Urinary bladder (tissue), 4 donors: ENCODE measurements at places on chromosomes 5 and 9.

- no peak for DNase-seq
These were observed 403 bp downstream of the NINJ1 start for GRCh38 chr9:93133681-93134014.

DNA sequence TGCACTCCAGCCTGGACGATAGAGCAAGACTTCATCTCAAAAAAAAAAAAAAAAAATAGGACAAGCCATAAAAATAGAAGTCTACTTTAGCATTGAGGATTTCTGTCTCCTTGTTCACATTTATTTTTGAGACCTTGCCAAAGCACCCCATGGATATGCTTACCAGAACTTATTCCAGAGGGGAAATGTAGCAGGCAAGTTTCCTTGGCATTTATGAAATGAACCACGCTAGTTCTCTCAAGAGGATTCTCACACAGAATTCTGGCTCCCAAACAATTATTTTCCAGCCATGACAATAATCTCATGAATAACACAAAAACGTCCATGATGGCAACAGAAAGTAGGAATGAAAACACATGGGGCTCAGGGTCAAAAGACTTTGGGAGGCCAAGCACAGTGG, 23.4 kb upstream of the GPX8 start:
- no peak for DNase-seq

- DNase-seq, result no peak
These were observed 255.7 kb downstream of the HCN1 start for GRCh38 chr5:45440466-45440865.

DNA sequence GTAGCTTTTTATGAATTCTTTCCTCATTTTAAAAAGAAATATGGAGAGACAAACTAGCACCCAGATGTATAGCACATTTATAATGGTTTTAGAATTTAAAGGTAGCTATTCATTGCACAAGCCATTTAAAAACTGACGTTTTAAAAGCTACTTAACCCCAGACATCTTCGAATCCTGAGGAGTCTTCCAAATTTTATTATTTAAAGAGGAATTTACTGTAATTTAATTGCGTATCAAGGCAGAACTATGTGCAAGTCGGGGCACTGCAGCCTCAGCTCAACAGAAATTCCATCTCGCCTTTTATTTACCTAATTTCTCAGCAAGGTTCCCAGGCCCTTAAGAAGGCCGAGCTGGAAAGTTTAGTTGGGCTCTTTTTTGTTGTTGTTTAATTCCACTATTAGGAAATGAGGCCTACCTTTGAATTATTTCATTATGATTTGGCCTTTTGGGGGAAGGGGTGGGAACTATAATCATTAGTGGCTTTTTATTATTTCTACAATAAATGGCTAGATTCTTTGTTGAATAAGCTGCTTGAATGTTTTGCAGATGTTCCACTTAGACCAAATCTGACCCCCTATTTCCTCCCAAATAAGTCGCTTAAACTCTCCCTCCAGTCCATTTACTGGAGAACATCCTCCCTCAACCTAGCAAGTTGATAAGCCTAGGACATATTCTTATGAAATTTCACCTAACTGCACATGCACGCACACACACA, 20.2 kb downstream of the NR2F1 start:
- DNase-seq, result no peak

GRCh38 chr9:122464633-122465567, 12.8 kb downstream of the OR1J1 start:
- DNase-seq, result peak; percentile 49

DNA sequence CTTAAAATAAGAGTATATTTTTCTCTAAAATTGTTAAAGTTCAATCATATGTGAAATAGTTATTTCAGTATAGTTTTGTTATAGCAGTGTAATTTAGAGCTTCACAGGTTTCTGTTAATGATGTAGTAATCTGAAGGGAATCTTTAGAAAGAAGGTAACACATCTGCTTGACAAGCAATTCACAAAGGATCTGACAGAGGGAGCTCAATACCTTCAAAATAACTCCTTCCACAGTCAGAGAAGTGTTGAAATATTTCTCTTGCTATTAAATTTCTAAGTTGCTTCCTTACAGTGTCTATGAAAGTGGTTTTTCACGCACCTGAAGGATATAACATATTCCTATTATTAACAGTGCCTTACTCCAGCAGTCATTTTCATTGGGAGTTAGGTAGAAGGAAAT, 44.9 kb downstream of the SLC25A51 start:
- DNase-seq, result no peak

GRCh38 chr9:31588006-31588405, 796.4 kb upstream of the ACO1 start:
- no peak for DNase-seq
